ENCODE measurements at places on chromosomes 7 and 10.

DNA sequence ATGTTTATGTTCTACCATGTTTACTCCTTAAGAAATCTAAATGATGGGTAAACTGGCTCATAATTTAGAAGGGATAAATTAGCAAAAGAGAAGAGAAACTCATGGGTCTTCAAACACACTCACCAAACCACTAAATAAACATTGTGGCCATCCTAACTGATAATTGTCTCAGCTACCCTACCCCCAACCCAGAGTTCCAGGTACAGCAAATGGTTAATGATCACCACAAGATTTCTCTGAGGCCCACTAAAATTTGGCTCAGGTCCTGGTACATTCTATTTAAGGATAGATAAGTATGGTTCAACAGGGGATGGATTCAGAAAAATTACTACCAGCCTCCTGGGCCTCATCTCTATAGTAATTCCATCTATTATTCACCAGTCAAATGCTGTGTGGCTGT, 21.4 kb downstream of the SLC25A13 start:
- no peak for DNase-seq

GRCh38 chr10:47237316-47238260, 62.4 kb upstream of the GDF10 start:
- no peak for DNase-seq

DNA sequence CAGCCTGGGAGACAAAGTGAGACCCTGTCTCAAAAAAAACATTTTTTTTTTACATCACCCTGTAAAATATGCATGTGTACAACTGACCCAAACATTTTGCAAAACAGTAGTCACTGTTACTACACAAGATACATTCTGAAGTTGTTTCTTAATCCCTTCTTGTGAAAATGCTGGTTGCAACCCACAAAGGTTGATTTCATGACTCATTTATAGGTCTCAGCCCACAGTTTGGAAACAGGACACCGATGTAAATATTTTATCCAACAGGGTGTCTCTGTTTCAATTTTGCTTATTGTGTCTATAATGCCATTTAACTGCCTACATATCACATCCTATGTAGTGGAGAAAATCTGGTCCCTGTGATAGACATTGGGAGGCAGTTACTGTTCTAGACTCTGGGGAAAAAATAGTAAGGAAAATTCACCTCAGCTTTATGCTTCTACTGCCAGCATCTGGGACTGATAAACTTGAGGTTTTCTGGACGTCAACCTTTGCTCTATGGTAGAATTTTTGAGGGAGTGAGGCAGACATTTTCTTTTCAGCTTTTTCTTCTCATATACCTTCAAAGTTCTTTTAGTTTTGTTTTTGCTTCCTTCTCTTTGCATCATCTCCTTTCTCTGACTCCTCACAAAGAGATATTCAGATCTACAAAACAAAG, 1.6 kb upstream of the RAB19 start:
- DNase-seq, result no peak

DNA sequence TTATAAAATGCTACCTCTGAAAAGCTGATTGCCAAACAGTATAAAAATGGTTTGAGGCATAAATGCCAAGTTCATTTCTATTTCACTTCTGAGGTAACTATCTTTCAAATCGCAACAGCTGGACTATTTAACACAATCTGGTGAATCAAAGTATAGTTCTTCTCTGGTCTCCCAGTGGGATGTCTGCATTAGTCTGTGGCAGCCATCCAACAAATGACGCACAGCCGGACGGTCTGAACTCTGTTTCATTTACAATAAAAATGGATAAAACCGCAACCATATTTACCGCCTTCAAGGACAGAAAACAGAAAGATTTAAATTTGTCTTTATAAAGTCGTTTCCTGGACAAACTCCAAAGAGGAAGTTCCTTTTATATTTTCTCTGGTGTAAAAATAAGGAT, 41.9 kb downstream of the ENO4 start:
- peak; percentile 8 for DNase-seq

DNA sequence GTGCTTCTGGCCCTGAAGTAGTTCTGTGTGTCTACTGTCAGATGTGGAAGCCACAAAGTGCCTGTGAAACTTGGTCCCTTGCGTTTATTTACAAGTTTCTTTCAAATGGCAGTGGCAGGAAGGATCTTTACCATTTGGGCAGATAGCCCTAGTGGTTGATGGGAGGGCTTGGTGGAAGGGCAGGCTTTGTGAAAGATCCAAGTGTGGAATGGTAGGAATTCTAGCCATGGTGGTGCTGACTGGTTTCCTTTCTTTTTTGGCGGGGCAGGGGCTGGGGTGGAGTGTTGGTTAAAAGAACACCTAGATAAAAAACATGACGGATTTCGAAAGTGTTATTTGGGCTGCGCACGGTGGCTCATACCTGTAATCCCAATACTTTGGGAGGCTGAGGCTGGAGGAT, 27.0 kb downstream of the AUTS2 start:
- no peak for DNase-seq

DNA sequence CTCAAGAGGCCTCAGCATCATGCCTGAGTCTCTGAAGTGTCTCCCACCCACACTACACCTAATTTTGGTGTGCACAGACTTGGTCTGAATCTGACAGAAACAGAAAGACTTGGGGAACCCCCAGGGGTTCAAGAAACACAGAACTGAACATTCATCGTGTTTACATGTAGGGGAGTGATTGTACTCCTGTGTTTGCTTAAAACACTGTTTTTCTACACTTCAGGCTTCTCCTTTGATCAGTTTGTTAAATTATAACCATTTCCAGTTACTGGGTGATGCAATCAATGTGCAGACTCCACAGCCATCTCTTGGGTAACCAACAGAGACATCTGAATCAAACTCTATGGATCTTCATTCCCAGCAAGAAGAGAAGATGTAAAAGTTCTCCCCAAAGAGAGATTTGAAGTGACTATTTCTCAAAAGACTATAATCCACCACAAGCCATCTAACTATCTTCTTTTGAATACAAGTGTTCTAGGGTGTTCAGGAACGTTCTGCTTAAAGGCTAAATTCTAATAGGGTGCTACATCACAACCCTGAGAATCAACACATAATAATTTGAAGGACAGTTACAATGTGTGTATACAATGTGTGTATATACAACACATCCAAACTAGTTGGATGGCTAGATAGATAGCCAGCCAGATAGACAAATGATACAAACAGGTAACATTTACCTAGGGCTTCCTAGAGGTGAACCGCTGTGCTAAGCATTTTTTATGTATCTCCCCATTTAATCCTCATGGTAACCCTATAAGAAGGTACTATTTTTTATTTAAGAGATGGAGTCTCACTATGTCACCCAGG, 34.2 kb downstream of the DNAJC12 start:
- DNase-seq, result no peak

GRCh38 chr10:36606234-36606839, 519.1 kb upstream of the ANKRD30A start:
- no peak for DNase-seq

DNA sequence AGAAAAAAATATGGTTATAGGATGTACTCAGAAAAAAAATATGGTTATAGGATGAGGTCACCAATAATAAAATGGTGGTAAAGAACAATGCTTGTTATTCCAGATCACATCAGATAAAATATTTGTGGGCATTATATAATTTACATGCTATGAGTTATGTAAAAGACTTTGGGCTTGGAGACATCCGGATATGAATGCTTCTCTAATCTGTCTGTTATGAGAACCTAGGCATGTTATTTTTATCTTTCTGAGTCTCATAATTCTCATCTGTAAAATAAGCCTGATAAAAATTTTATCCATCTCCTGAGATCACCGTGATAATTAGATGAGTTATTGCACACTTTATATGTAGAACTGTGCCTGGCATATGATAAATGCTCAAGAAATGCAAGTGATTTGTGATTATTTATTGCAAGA, 37.8 kb downstream of the DKK1 start:
- DNase-seq, result no peak

- DNase-seq, result no peak
Observed at GRCh38 chr10:117363028-117363427, 12.2 kb downstream of the PDZD8 start.

GRCh38 chr7:115561335-115562110, 469.0 kb downstream of the TFEC start:
- DNase-seq, result no peak

DNA sequence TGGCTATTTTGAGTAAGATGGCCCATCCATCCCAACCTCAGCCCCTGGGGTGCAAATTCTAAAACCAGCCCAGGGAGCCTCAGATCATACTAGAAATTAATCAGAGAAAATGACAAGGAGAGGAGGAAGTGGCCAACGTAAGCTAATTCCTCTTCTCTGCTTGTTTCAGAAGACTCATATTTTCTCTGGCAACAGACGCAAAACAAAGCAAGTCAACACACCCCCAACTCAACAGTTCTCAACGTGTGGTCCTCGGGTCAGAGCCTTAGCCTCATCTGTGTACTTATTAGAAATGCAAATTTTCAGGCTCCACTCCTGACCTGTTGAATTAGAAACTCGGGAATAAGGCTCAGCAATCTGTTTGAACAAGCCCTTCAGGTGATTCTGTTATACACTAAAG, 413.9 kb upstream of the AUTS2 start:
- peak; percentile 17 for DNase-seq

DNA sequence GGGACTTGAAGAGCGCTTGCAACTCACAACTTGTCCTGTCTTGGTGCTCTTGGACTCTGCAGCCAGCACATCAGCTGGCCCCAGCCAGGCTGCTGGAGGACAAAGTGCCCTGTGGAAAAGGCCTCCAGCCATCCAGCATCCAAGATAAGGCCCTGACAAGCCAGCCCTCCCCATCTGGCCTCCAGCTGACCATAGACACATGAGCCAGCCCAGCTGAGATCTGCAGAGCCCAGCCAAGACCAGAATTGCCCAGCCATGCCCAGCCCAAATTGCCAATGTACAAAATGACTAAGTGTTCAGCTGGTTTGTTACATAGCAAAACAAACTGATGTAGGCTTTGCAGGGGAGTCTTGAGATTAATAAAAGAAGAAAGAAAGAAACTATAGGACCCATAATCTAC, 36.0 kb upstream of the FRMD4A start:
- DNase-seq, result no peak

DNA sequence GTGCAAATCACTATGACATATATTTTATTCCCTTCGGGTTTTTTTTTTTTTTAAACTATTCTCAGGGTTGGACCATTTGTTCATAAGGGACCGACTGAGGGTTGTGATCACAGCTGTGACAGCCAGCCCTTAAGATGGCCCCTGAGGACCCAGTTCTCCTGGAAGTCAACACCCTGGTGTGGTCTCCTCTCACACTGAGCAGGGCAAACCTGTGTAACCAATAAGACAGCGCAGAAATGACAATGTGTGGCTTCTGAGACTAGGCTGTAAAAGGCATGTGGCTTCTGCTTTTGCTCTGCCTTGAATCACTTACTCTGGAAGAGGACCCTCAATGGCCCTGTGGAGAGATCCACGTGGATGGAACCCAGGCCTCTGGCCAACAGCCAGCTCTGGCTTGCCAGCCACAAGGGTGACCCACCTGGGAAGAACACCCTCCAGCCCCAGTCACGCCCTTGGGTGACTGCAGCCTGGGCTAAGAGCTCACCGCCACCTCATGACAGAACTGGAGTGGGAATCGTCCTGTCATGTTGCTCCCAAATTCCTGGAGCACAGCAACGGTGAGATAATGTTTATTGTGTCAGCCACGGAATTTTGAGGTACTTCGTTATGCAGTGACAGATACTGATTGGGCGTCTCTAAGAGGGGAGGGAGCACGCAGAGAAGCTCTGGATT, 127.1 kb downstream of the CLEC2L start:
- DNase-seq, result no peak

DNA sequence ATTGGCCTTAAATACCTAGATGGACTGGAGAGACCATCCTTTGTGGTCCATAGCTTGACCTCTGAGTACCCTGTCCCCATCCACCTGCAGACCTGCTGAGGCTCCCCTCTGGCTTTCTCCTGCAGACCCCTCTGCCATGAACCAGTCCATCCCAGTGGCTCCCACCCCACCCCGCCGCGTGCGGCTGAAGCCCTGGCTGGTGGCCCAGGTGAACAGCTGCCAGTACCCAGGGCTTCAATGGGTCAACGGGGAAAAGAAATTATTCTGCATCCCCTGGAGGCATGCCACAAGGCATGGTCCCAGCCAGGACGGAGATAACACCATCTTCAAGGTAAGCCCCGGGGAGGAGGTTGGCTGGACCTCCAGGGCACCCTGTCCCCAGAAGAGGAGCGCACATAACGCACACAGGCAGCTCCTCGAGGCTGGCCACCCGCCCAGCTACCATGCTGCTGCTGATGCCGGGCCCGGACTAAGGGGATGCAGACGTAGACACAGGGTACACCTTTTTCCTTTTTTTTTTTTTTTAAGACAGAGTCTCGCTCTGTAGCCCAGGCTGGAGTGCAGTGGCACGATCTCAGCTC, 4.3 kb downstream of the IRF5 start:
- DNase-seq, result no peak

DNA sequence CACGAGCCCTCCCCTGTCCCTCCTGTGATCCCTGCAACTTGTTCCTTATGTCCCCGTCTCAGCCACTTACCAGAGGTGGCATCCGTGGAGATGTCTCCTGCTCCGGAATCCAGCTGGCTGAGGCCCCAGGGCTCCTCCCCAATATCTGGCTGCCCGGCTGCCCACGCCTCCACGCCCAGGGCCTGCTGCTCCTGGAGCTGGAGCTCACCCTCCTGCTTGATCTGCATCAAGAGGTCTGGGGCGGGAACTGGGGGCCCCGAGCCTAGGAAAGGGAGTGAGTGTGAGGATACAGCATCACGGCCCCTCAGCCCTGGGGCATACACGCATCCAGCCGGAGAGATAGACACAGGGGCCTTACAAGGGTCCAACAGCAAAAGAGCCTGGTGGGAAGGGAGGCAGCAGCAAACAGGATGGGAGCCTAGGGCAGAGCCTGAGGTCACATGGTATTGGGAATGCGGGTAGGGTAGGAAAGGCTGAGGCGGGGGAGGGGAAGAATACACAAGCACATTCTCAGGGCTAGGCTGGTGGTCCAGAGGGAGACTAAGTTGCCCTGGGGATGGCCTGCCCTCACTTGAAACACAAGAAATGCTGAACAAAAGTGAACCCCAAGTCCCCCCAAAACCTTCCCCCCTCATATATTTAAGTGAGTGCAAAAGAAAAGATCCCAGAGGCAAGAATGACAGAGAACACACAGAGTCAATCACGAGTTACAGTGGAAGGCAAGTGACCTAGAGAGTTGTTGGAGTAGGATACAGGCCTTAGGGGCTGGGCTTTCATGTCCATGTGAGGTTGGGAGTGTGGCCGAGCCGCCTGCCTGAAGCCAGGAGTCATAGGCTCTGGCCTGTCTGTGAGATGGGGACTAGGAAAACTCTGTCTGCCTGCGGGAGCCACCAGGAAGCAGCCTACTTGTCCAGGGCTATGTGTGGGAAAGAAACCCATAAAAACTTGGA, 16.9 kb upstream of the ZNF777 start:
- no peak for DNase-seq

All from inflammatory macrophage (primary cell).